ENCODE measurements at places on chromosomes 11 and 22.
A peak's percentile ranks its signal among the peaks of the same experiment; 100 is the strongest.

DNA sequence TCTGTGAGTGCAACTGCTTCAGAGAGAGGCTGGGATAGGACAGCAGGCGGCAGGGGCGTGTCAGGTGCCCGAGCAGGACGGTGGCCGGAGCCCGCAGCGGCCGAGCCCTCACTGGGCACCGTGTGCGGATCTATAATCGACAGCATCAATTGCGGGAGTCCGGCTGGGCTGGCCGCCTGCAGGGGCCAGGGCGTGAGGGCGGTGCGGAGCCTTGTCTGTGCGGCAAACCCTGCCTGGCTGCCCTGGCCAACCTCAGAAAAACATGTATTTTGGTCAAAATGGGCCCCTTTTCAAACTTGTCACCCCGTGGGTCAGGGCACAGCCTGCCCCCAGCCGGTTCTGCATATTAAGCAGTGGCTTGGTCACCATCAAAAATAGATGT is 91.3 kb upstream of the KCNQ1OT1 start:
- no peak for DNase-seq

GRCh38 chr11:59102259-59102765 is 4.7 kb upstream of the FAM111B start:
- no peak for DNase-seq

DNA sequence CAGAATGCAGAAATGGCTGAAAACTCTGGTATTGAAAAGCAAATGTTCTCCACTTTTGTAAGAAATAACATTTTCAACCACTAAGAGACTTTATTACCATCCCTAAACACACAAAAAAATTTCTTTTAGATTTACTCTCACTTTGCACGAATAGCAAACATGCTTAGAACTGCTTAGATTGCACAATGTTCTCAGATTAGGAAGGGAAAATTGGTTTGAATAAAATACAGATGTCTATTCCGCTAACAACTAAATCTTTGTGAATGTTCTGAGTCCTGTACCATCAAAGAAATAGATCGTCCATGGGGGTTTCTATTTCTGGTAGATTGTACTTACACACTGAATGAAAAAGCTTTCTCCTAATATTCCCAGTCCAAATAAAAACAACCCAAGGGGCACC is 40.1 kb downstream of the BDNF start:
- no peak for DNase-seq

GRCh38 chr11:65788821-65789220 is 2.0 kb downstream of the OVOL1 start:
- DNase-seq, result no peak

DNA sequence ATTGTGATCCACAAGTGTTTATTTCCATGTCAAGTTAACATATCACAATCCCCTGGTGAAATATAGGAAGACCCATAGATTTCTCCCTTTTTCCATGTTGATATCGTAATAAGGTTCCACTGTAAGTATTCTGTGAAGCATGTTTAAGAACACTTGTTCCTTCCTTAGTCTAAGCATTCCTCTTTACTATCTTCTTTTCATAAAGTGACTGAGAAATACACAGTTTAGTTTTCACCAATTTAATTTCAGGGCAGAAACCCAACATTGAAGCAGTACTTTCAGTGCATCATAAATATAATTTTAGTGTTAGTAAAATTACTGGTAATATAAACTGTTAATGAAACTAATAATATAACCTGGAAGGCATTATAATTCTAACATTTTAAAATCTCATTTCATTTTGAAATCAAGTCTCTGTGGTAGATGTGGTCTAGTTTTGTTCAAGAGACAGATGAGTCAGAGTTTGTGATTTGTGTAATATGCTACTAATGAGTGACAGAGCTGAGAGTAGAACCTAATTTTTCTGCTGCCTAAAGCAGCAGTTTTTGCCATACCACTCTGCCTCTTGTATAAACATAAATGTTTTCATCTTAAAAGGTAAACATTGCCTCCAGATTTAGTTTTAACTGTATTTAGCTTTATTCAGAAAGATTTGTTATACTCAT is 79.4 kb downstream of the ATM start:
- no peak for DNase-seq

GRCh38 chr22:30284172-30284571 is 5.1 kb downstream of the CASTOR1 start:
- DNase-seq, result no peak

GRCh38 chr11:124627546-124627945 is 4.9 kb downstream of the TBRG1 start:
- no peak for DNase-seq

DNA sequence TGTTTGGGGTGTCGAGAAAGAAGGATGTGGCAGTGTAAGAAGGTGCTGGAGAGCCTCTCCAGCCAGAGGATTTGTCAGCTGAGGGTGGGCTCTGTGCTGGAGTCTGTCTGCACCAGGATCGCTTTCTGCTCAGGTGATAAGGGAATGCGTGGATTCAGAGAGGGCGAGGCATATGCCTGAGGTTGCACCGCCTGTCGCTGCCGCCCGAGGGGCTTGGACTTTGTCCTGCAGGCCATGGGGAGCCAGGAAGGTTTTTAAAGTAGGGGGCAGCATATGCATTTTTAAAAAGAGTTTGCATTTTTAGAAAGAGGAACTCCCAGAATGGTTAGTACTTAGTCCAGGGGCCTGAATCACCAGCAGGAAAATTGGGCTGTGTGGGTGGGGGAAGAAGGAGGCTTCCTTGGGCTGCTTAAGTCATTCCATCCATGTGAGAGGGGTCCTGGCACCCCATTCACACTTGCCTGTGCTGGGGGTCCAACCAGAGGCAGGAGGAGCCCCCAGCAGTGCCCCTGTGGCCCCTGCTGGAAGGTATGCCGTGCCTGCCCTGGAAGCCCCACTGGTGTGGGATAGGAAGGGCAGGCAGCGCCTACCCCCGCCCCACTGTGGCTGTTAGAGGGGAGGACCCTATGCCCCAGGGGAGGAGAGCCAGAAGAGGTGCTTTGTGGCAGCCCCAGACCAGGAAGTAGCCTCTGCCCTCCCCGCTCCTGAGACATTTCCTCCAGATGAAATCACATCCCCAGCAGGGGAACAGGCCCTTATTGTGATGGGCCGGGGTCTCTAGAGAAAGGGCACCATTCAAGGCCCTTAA is 35.8 kb upstream of the MYRF start:
- DNase-seq, result no peak

GRCh38 chr11:14318581-14318981 is 40.4 kb downstream of the RRAS2 start:
- no peak for DNase-seq

- DNase-seq, result no peak
Measured at GRCh38 chr22:24440718-24441405, 13.5 kb downstream of the ADORA2A start.

DNA sequence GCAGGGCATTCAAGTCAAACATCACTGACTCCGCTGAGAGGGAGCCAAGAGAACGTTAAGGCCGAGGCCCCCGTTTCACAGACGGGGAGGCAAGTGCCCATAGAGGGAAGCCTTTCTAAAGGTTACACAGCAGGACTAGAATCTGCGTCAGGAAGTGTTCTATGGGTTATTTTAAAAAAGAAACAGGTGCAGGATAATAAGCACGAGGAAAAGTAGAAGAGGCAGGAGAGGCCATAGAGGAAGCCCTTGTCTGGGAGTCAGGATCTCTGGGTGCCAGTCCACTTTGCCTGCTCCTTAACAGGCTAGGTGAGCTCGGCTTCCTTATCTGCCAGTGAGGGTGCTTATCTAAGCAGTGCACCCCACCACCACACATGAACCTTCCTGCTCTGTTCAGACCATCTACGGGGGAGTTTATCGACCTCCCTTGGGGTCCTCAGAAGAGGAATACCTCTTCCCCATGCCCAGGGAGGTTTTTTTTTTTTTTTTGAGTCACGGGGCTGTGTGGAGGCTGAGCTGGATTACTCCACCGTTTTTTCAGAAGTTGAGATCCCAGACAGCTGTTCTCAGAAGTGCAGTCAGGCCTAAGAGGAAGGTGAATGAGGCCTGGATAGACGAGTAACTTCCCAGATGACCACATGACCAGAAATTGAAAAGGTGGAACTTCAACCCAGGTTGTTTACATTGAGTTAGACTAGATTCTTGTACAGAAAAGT is 1.2 kb upstream of the FCHSD2 start:
- no peak for DNase-seq

DNA sequence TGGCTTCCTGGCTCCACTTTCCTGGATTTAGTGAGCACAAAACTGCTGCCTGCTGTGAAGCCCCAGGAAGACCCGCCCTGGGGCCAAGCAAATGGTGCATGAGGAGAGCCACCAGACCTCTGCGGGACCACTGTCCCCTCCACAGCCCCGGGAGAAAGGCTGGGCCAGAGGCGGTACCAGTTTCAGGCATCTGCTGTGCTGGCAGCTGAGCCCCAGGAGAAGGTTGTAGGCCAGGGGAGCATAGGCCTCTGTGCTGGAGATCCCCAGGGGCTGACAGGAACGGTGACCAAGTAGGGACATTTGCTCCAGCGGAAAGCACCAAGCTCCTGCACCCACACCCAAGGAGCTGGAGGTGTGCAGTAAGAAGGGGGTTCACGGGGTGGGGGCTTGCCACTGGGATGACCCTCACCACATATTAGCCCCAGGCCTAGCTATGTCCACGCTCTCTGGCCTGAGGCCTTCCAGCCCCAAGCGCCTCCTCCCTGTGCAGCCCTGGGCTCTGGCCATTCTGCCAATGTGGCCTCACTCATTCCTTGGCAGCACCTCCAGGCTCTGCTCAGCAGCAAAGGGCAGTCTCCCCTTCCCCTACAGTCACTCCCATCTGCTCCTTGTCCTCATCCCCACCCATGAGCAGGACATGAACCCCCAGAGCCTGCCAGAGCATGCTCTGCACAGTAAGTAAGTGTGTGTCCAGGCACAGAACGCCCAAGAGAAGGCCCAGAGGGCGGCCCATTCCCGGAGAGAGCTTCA is 24.0 kb upstream of the COMT start:
- DNase-seq, result no peak

- no peak for DNase-seq
Measured at GRCh38 chr11:96193745-96194443, 149.1 kb downstream of the MAML2 start.

GRCh38 chr11:44746894-44747293 is 20.1 kb downstream of the TSPAN18 start:
- DNase-seq, result peak; percentile 81

DNA sequence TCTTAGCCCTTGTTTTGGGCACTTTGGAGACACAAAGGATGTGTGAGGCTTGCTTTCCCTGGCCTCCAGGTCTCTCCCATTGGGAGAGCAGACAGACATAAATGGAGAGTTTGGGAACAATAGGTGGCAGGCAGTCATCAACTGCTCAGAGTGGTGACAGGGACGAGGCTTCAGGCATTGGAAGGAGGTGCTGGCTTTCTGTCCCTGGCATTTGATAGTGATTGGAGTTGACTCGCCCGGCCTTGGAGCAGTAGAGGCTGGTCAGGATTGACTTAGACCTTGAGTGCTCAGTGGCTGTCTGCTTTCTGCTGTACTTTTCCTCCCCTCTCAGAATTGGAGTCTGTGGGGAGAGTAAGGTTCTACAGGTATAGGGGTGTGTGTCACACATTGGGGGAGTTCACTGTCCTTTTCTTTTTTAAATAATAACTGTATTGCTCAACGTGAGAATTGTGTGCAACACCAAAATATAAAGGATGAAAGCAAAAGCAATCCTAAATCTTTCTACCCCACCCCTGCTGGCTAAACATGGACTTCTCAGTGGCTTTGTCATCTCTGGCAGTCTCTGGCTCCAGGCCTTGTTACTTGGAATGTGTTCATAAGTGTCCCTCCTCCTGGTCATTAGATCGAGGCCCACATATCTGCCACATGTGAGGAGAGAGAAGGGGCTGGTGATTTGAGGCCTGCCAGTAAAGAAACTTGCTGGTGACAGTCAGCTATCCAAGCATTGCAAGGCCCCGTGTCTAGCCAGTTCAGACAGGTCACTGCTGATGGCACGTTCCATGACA is 21.1 kb downstream of the SHISA8 start:
- DNase-seq, result no peak

- no peak for DNase-seq
Measured at GRCh38 chr11:30481796-30482195, 104.4 kb downstream of the MPPED2 start.

DNA sequence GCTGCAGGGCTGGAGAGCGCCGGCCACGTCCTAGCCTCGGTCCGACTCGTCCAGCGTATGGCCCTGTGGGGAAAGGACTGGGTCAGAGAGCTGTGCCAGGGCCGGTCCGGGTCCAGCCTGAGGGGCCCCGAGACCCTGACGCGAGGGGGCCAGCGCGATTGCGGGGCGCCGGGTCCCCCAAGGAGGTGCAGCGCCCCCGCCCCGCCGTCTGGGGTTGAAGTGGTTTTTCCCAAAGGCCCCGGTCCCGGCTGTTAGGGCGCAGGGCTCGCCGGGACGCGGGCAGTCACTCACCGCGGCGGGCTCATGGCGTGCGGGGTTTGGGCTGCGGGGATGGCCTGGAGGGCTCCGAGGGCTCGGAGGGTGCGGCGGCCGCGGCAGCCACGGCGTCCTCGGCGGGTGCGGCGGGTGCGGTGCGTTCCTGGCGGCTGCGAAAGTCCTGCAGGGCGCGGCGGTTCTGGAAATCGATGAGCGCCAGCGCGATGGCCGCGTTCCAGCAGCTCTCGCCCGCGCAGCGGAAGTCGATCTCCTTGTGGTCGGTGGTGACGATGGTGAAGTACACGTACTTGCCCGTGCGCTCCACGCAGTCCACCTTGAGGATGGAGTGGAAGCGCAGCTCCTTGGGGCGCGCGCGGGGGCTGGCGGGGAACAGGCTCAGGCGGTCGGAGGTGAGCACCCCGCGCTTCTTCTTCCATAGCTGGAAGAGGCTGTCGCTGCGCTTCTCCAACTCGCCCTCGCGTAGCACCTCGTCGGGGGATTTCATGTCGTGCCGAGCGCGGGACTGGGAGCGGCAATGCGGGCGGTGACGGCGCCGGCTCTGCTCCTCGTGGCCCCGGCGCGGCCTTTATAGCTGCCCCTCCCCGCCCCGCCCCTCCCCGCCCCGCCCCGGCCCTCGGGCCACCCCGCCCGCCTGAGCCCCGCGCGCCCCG is at the start of gene PHLDA2:
PHLDA2 (minus strand) TSS at position 816 of the 926 bp plus-strand sequence; CDS start at position 760, 56 bp downstream.
- no peak for DNase-seq

DNA sequence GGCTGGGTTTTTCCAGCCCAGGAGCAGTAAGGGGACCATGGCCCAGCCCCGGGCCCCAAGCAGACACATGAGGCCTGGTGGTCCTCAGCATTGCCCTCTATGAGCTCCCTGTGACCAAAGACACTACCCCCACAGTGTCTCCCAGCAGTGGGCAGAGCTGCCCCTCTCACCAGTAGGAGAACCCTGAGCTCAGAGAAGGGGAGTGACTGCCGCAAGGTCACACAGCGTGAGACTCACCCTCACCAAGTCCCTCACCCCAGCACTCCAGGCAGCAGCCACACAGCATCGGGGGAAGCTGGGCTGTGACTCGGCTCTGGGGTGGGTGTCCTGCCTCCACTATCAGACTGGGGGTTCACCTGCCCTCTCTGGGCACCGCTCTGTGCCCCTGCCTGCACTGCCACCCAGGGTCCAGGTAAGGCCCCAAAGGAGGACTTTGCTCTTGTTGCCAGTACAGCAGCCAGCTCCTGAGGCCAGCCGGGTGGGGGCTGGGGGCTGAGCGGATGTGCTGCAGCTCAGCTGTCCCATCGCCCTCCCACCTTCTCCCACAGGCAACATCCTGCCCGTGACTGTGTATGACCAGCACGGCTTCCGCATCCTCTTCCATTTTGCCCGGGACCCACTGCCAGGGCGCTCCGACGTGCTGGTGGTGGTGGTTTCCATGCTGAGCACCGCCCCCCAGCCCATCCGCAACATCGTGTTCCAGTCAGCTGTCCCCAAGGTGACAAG is 7.9 kb upstream of the SH3BP1 start:
- no peak for DNase-seq

GRCh38 chr11:1623716-1624115 is 1.8 kb upstream of the KRTAP5-4 start:
- DNase-seq, result no peak

GRCh38 chr22:39279170-39279850 is 34.5 kb upstream of the PDGFB start:
- no peak for DNase-seq

- no peak for DNase-seq
Measured at GRCh38 chr22:44928711-44929358, 81.0 kb downstream of the PHF21B start.
